Naive B cell (primary cell): ENCODE measurements at places on chromosomes 11 and 22. TPM values are rescaled to one million over a fixed set of nuclear protein-coding genes. Genes with fewer than 3 reads are reported as not detected.
A peak's percentile ranks its signal among the peaks of the same experiment; 100 is the strongest.

DNA sequence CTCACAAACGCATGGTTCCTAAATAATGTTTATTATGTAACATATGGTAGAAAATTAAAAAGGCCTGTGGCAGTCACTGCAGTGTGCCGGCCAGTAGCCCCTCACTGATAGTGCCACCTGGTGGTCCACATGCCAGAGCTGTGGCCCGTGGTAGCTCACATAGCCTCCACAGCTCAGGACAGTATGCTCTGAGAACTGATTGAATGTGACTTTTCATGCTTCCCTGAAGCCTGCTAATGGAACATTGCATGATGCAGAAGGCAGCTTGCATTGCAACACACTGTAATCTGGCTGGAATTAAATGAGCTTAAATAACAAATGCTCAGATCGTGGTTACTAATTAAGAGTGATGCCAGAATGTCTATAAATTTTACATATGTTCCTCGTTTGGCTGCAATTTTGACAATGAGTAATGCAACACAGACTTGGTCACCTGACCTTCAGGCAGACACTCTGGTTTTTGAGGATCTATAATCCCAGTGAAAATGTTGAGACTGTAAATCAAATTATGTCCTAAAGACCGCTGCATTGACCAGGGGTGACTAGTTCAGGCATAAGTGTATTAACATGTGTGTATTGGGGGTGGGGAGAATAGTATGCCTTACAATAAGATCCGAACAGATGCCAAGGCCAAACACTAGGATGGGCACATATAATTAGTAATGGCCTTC is 566.4 kb downstream of the METTL15 start:
- no peaks in the 10 kb centered on the region for H3K4me1 ChIP-seq
- H3K36me3 ChIP-seq = no peaks in the 10 kb centered on the region
- no peak overlapping the region for H3K4me3 ChIP-seq
- no peak for DNase-seq
- no peaks in the 10 kb centered on the region for H3K27me3 ChIP-seq

The CECR2 gene
- 0.05 TPM for polyA plus RNA-seq

GRCh38 chr22:49850021-49850911 is 3.4 kb upstream of the ZBED4 start:
- H3K36me3 ChIP-seq = no peaks in the 10 kb centered on the region
- peak overlapping the region; percentile 76 for H3K4me3 ChIP-seq
- peaks cover 28% of the 10 kb centered on the region for H3K4me1 ChIP-seq
- no peak for DNase-seq
- H3K27ac ChIP-seq = no peak overlapping the region
- peaks cover 31% of the 10 kb centered on the region for H3K27me3 ChIP-seq

DNA sequence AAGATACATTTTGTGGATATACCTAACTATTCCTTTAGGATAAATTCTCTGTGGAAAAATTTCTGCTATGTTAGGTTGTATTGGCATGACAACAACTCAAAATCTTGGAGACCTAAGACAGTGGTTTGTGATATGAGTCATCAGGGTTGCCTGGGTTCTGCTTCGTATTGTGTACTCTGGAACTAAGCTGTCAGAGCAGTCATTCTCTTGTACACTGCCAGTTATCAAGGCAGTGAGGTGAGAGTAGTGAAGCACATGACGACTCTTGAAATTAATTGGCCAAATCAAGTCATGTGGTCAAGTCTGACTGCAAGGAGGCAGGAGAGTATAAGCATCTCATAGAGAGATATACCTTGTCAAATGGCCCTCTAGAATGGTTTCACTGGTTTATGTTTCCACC is 104.4 kb downstream of the FANCF start:
- DNase-seq = no peak
- H3K27me3 ChIP-seq = no peaks in the 10 kb centered on the region
- no peaks in the 10 kb centered on the region for H3K36me3 ChIP-seq
- H3K27ac ChIP-seq = no peak overlapping the region

GRCh38 chr11:114216796-114217180 is 79.4 kb upstream of the NNMT start:
- H3K36me3 ChIP-seq = peaks cover 13% of the 10 kb centered on the region
- DNase-seq = no peak
- peak overlapping the region; percentile 69 for H3K27ac ChIP-seq
- no peak overlapping the region for H3K4me3 ChIP-seq

- H3K36me3 ChIP-seq = no peaks in the 10 kb centered on the region
- H3K27ac ChIP-seq = no peak overlapping the region
Observed at GRCh38 chr11:16097543-16097942, 258.8 kb downstream of the SOX6 start.

DNA sequence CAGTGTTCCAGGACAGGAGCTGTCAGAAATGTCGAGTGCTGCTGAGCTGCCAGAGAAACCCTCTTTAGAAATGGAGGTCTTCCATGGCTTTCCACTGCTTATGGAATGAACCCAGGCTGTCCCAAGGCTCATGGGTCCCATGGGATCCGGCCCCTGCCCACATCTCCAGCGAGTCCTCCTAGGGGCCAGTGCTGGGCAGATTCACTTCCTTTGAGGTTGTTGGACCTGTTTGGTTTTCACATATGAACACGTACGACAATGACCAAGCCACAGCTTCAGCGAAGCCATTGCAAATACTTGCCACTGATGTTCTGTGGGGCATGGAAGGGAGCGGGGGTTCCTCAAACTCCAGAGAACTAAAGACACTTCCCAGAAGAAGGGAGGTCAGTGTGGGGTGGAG is 483.3 kb downstream of the TBC1D22A start:
- no peak overlapping the region for H3K4me3 ChIP-seq
